ENCODE measurements at places on chromosomes 2 and 18.

GRCh38 chr2:204415406-204416181 lies 129.7 kb upstream of the PARD3B start:
- DNase-seq, result no peak

DNA sequence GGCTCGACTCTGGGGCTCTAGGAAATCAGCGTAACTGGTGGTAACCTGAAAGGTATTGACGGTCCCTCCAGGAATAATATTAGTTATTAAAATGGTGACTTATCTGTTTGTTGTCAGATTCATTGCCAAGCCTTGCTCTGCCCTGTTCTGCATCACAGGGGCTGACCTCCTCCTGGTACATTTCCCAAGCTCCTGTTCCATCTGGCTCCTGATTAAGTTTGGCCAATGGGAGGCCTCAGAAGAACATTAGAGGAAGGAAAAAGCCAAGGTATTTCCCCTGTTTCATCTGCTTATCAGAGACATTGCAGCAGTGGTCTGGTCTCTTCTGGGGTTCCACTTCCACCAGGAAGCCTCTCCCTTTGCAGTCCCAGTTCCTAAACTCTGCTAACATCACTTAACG lies 527.0 kb downstream of the TNS1 start:
- no peak for DNase-seq

GRCh38 chr2:161055289-161055688 lies 104.9 kb upstream of the TANK start:
- no peak for DNase-seq

GRCh38 chr2:197889041-197889440 lies 84.6 kb downstream of the PLCL1 start:
- no peak for DNase-seq

Data from GM04503 (cell line).